ENCODE measurements at places on chromosomes 1 and 21.

GRCh38 chr1:200967693-200968468 is 55.6 kb downstream of the KIF21B start:
- no peak for DNase-seq

GRCh38 chr1:205319081-205320018 is 2.2 kb downstream of the NUAK2 start:
- peak; percentile 67 for DNase-seq

- peak; percentile 67 for DNase-seq
Measured at GRCh38 chr21:43613755-43614638, 45.3 kb downstream of the HSF2BP start.

DNA sequence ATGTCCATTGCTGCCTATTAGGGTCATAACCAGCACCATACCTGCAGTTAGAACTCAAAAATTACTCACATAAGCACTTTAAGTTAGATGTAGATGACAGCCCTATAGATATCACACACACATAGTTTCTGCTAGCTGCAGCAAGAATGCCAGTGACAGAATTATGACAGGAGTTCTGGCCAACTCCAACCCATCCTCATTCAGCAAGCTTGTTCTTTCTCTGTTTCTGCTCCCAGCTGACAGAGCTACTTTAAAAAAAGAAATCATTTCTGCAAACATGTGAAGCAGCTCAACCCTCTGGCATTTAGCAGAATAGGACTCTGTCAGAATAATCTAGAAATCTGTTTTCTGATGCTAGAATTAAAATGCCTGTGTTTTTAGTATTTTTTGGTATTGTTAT is 23.8 kb upstream of the OTUD7B start:
- no peak for DNase-seq

DNA sequence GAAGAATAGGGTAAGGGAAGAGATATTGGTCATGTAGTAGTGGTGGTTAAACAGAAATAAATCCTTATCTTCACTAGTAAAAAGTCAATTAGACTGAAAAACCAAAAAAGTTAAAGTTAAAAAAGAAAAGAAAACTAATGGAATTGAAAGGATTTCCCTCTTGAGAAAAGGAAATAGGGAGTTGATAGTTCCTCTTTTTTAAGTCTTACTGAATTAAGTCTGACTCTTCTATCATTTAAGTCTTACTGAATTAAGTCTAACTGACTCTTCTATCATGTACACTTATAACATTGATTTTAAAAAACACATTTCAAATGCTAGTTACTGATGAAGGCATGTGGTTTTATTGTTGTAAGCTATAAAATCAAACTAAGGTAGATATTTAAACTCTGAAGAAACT is 49.5 kb upstream of the TENT5C start:
- no peak for DNase-seq

DNA sequence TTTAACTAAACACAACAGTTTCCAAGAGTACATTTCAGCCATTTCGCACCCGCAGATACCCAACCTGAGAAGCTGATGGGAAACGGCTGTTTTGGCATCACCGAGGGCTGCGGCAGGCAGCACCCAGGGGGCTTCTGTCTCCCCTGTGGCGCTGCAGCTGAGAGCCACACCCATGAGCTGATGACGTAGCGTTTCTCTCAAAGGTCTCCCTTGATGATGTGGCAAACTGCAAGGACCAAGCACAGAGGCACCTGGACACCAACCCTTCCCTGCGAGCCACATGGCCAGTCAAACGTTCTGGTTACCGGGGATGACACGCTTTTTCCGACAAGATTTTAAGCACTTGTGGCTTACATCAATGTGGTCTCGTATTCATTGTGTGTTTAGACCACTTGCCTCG is 150.8 kb upstream of the ERG start:
- no peak for DNase-seq

GRCh38 chr1:115669886-115670285 is 28.1 kb downstream of the VANGL1 start:
- DNase-seq: peak; percentile 28

GRCh38 chr1:43431676-43432075 is 22.1 kb downstream of the HYI start:
- DNase-seq: no peak

DNA sequence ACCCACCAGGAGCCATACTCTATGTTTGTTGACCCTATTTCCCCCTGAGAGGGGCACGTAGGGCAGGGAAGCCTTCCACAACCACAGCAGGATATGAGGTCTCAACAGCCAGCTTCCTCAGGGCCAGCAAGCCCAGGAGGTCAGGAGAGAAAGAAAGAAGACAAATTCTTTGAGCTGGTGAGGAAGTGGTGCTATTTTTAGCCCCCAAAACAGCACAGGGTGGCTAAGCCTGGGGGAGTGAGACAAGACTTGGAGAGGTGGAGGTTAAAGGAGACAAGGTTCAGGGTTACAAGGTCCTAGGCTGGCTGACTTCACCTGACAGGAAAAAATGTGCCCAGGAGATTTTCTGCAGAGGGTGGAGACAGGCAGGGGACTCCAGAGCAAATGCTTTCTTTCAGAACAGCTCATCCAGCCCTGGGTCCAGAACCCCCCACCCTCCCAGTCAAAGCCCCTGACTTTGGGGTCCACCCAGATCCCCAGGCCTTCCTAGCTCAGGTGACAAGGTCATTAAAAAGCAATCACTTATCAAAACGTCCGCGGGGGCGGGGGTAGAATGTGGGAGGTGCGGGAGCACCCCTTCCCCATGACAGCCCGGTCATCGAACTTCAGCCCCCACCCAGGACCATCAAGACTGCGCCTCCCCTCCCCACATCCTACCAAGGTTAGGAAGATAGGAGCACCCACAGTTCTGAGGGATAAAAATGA is 1.3 kb downstream of the SV2A start:
- no peak for DNase-seq

GRCh38 chr1:6727535-6727934 is 25.9 kb upstream of the DNAJC11 start:
- peak; percentile 56 for DNase-seq

Data from AG10803 (cell line).